Naive thymus-derived CD4-positive, alpha-beta T cell (primary cell): ENCODE measurements at places on chromosomes 3 and 15.

DNA sequence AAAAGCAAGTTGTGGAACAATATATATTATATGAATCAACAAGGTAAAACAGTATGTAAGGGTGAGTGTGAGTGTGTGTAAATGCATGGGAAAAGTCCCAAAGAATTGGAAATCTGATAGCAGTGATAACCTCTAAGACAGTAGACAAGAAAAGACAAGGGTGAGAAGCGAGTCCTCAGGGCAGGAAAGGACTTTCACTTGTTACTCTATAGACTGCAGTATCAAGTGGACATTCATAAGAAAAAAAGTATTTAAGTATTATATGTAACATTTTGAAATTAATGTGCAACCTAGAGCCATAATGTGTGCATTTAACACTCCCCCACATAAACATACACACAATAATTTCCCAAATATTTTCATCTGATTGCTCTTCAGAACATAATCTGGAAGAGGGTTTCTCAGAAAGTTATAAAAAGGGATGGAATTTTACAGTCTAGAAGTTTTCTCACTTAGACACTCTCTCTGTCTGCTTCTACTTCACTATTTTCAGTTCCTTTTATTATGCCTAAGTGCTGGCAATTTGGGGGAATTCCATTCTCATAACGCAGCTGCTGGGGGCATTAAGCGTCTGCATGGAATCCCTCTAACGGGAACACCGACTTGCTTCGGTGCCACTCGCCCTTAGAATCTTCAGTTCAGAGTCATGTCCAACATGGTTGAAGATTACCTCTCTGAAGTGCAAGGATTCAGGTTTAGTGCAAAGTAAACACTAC is 50.0 kb upstream of the CDIN1 start:
- no peaks in the 10 kb centered on the region for H3K27me3 ChIP-seq
- H3K27ac ChIP-seq, result no peak overlapping the region
- no peaks in the 10 kb centered on the region for H3K36me3 ChIP-seq
- no peaks in the 10 kb centered on the region for H3K4me1 ChIP-seq

GRCh38 chr3:152457500-152458375 is 189.0 kb downstream of the MBNL1 start:
- peaks cover 12% of the 10 kb centered on the region for H3K36me3 ChIP-seq
- no peaks in the 10 kb centered on the region for H3K27me3 ChIP-seq
- H3K4me3 ChIP-seq, result no peak overlapping the region
- DNase-seq, result no peak
- peak overlapping the region; percentile 48 for H3K27ac ChIP-seq

DNA sequence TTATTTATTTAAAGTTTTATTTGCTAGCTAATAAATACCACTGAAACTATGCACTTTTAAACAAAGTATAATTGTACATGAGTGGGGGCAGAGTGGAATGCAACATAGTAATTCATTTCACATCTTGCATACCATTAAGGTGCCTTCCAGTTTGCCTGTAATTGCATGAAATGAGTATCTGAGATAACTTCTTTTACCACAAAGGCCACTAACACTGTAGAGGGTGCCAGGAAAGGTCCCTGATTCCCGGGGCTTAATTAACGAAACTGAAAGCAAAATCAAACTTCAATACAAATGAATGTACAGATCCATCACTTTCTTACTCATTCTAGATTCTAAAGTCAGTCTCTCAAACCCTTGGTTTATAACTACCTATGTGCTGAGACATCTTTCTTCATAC is 2.1 kb downstream of the CD47 start:
- peaks cover 7% of the 10 kb centered on the region for H3K36me3 ChIP-seq
- H3K27me3 ChIP-seq, result no peaks in the 10 kb centered on the region
- peak overlapping the region; percentile 92 for H3K4me3 ChIP-seq
- no peak for DNase-seq

- no peak overlapping the region for H3K4me3 ChIP-seq
- H3K27me3 ChIP-seq, result no peaks in the 10 kb centered on the region
- H3K36me3 ChIP-seq, result no peaks in the 10 kb centered on the region
- H3K27ac ChIP-seq, result no peak overlapping the region
- no peak for DNase-seq
Observed at GRCh38 chr3:112689385-112689784, 48.4 kb upstream of the CCDC80 start.

DNA sequence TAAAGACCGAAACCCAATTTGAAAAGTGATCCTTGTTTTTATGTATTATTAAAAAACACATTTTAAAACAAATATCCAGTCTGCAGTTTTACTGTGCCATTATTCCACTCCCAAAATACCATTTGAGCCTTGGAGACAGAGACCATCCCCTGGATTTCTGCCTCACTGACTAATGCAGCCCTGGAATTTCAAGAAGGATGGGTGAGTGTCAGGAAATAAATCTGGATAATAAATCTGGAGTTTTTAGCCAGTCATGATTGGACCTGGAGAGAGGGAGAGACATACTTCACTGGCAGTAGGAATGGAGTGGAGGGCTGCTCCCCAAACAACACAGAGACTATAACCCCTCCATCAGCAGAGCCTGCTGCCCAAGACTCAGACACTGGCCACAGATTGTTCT is 123.3 kb downstream of the MYLK start:
- no peak overlapping the region for H3K4me3 ChIP-seq
- H3K4me1 ChIP-seq, result no peaks in the 10 kb centered on the region
- H3K27me3 ChIP-seq, result no peaks in the 10 kb centered on the region
- H3K27ac ChIP-seq, result no peak overlapping the region

GRCh38 chr15:67564968-67565345 is 22.5 kb downstream of the MAP2K5 start:
- DNase-seq, result no peak
- H3K36me3 ChIP-seq, result peaks cover 8% of the 10 kb centered on the region
- no peaks in the 10 kb centered on the region for H3K4me1 ChIP-seq

- peaks cover 12% of the 10 kb centered on the region for H3K4me1 ChIP-seq
- no peaks in the 10 kb centered on the region for H3K36me3 ChIP-seq
- DNase-seq, result no peak
- H3K27me3 ChIP-seq, result no peaks in the 10 kb centered on the region
- H3K4me3 ChIP-seq, result no peak overlapping the region
Observed at GRCh38 chr3:57226176-57226575, 1.4 kb upstream of the APPL1 start.

GRCh38 chr3:65633018-65633638 is 405.6 kb downstream of the MAGI1 start:
- no peak for DNase-seq
- H3K4me1 ChIP-seq, result no peaks in the 10 kb centered on the region
- H3K27ac ChIP-seq, result no peak overlapping the region
- H3K27me3 ChIP-seq, result no peaks in the 10 kb centered on the region

DNA sequence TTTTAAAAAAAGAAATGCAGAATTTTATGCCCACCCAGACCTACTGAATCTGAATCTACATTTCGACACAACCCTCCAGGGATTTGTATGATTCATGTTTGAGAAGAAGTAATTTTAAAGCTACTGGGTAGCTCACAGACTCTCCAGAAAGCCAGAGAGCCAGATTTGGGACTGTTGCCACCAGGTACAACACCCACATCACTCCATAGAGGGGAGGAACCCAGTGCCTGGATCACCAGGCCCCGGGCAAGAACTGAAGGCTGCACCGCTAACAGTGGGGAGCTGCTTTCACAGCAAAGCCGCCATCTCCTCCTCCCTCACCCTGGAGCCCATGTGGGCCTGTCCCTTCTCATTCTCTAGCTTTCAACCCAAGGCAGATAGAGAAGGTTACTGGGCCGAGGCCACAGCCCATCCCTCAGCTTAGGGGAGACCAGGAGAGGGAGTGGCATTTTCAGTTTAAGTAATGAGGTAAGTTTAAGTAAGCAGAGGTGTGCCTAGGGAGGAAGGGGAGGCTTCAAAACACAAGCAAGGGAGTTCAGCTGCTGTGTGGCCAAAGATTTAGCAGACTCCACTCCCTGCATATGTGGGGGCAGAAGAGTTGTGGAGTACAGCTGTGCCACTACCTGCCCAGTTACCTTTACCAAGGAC is 109.8 kb downstream of the IL12A start:
- no peak for DNase-seq
- H3K4me1 ChIP-seq, result no peaks in the 10 kb centered on the region
- H3K27ac ChIP-seq, result no peak overlapping the region
- H3K27me3 ChIP-seq, result no peaks in the 10 kb centered on the region

- no peaks in the 10 kb centered on the region for H3K4me1 ChIP-seq
- no peak overlapping the region for H3K27ac ChIP-seq
- no peak for DNase-seq
- H3K36me3 ChIP-seq, result no peaks in the 10 kb centered on the region
- no peak overlapping the region for H3K4me3 ChIP-seq
- no peaks in the 10 kb centered on the region for H3K27me3 ChIP-seq
Observed at GRCh38 chr3:10721101-10721500, 94.9 kb upstream of the SLC6A11 start.

DNA sequence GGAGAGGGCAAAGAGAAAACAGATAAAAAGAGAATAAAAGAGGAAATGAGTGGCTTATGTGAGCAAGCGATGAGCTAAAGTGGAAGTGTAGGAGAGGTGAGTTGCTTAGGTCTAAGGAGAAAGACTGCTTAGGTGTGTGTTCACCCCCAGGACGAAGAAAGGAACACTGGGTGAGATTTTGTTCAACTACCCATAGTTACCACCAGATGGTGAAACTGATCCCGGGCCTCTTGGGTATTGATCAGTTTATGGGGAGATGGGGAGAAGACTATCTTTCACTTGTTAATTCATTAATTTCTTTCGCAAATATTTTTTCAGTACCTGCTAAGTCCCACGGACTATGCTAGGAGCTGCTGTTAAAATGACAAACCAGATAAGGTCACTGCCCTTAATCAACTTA is 33.9 kb downstream of the GAP43 start:
- no peak for DNase-seq
- no peaks in the 10 kb centered on the region for H3K36me3 ChIP-seq
- H3K4me3 ChIP-seq, result no peak overlapping the region
- no peak overlapping the region for H3K27ac ChIP-seq

DNA sequence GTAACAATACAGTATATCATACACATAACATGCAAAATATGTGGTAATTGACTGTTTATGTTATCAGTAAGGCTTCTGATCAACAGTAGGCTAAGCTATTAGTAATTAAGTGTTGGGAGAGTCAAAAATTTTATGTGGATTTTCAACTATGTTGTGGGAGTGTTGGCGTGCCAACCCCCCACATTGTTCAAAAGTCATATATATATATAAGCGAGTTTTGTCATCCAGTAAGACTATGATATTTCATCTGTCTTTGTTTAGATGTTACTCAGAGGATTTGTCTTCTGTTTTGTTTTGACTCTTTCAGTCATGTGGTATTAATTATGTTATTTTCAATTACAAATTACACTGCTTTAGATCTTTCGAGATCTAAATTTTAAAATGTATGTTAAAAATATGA is 51.0 kb upstream of the RAP2B start:
- H3K27me3 ChIP-seq, result no peaks in the 10 kb centered on the region
- H3K4me1 ChIP-seq, result no peaks in the 10 kb centered on the region
- H3K36me3 ChIP-seq, result no peaks in the 10 kb centered on the region
- H3K4me3 ChIP-seq, result no peak overlapping the region

DNA sequence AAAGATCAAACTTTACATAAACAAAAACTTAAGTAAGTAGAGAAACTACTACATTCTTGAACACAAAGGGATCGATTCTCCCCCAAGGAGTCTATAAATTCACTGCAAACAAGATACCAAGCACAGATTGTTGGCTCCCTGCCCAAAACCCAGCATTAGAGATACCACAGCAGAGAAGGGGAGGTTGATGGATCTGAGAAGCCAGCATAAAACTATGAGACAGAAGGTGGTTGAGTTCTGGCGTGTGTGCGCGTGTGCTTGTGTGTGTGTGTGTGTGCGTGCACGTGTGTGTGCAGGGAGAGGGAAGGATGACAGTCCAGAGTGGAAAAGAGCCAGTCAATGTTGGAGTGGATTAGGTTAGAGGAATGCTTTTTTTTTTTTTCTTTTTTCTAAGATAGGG is 143.2 kb upstream of the PRR20G start:
- no peak overlapping the region for H3K4me3 ChIP-seq
- H3K27me3 ChIP-seq, result no peaks in the 10 kb centered on the region
- no peaks in the 10 kb centered on the region for H3K4me1 ChIP-seq
- no peaks in the 10 kb centered on the region for H3K36me3 ChIP-seq
- no peak for DNase-seq
- H3K27ac ChIP-seq, result no peak overlapping the region

DNA sequence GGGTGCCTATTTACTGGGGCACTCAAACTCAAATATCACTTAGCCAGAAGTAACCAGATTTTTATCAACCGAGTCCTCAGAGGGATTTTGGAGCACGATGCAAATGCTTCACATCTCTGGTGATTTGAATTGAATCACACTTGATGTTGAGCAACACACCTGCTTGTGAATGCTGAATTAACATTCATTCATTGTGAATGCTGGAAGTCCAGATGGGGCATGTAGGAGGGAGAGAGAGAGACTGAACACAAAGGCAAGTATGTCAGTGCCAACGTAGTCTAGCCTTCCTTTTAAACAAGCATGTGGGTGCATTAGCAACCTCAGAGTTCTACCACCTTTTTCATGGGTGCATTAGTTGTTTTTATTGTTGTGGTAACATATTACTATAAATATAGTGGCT is 156.2 kb downstream of the ADAMTSL3 start:
- H3K27ac ChIP-seq, result no peak overlapping the region
- H3K27me3 ChIP-seq, result no peaks in the 10 kb centered on the region
- no peaks in the 10 kb centered on the region for H3K4me1 ChIP-seq
- H3K4me3 ChIP-seq, result no peak overlapping the region

- peaks cover 68% of the 10 kb centered on the region for H3K36me3 ChIP-seq
- H3K27me3 ChIP-seq, result no peaks in the 10 kb centered on the region
- H3K4me1 ChIP-seq, result no peaks in the 10 kb centered on the region
- H3K27ac ChIP-seq, result no peak overlapping the region
- no peak for DNase-seq
Observed at GRCh38 chr3:47705391-47705790, 76.3 kb downstream of the SMARCC1 start.

DNA sequence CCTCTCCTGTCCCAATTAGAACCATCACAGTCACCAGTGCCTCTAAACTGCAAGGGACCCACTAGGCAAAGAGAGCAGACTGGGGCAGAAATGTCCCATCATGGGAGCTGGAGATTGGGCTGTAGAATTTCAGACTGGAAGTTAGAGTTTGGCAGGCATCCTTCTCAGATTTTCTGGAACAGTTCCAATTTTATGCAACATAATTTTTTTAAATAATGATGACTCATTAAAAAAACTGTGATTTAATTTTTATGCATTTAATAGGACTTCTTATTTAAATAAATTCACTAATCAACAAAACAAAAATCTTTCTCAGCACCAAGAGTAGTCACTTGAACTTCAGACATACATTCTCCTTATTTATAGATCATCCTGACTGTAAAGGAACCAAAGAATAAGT is 84.6 kb upstream of the SLC7A14 start:
- no peaks in the 10 kb centered on the region for H3K27me3 ChIP-seq
- no peak for DNase-seq
- H3K27ac ChIP-seq, result no peak overlapping the region
- no peaks in the 10 kb centered on the region for H3K36me3 ChIP-seq
- no peak overlapping the region for H3K4me3 ChIP-seq

DNA sequence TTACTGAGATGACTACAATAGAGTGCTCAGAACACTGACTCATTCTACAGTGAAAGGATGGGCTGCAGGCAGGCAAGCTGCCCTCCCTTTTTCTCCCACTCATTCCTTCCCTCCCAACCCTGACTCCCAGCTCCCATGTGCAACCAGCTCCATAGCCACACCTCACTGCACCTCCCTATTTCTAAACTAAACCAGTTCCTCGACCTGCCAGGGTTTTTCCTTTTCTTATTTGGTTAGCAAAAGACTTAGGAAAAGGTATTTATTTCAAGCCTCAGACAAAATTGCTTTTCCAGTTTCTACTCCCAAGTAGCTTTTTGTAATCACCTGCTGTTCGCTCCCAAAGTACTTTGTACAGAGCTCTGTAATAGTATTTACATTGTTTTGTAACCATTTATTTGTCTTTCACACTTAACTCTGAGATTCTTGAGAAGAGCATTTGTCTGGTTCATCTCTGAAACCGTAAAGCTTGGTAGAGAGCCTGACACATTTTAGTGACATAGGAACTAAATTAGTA is 2.2 kb downstream of the AADAC start:
- no peaks in the 10 kb centered on the region for H3K27me3 ChIP-seq
- no peaks in the 10 kb centered on the region for H3K36me3 ChIP-seq
- no peak overlapping the region for H3K27ac ChIP-seq
- no peaks in the 10 kb centered on the region for H3K4me1 ChIP-seq
- DNase-seq, result no peak
